ENCODE measurements at places on chromosomes 7 and 10.

- no peak for DNase-seq
Measured at GRCh38 chr7:116441534-116441933, 58.0 kb upstream of the CAV2 start.

DNA sequence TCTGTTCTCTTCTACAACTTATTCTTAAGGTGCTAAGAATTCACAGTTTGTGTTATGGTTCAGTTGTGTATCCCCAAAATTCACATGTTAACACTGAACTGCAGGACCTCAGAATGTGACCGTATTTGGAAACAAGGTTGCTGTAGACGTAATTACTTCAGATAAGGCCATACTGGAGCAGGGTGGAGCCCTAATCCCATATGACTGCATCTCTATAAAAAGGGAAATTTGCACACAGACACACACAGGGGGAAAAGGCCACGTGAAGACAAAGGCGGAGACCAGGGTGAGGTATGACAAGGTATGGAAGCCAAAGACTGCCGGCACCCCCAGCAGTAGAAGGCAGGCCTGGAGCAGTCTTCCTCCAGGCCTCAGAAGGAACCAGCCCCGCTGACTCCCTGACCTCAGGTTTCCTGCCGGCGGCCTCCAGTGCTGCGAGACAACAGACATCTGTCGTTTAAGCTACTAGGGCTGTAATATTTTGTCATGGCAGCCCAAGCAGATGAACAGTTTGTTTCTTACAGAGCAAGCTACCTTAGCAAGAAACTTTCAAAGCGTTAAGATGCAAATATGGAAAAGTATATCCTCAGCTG is 98.7 kb downstream of the PROSER2 start:
- DNase-seq: no peak

GRCh38 chr7:46568420-46569132 is 647.5 kb upstream of the IGFBP3 start:
- no peak for DNase-seq

DNA sequence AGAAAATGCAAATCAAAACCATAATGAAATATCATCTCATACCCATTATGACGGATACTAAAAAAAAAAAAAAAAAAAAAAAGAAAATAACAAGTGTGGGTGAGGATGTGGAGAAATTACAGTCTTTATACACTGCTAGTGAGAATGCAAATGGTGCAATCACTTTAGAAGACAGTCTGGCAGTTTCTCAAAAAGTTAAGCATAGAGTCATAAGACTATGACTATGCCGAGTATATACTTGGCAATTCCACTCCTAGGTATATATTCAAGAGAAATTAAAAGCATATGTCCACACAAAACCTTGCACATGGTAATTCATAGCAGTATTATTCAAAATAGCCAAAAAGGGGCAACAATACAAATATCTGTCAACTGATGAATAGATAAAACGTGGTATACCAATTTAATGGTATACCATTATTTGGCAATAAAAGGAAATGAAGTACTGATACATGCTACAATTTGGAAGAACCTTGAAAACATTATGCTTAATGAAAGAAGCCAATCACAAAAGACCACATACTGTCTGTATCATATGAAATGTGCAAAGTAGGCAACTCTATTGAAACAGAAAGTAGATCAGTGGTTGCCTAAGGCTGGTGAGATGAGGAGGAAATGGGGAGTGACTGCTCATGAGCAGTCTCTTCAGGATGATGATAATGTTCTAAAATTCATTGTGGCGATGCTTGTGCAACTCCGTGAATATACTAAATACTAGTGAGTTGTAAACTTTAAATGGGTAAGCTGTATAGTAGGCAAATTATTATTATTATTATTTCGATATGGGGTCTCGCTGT is 90.1 kb upstream of the NANOS1 start:
- DNase-seq: no peak

- no peak for DNase-seq
Measured at GRCh38 chr10:124646483-124647352, 97.5 kb downstream of the FAM53B start.

DNA sequence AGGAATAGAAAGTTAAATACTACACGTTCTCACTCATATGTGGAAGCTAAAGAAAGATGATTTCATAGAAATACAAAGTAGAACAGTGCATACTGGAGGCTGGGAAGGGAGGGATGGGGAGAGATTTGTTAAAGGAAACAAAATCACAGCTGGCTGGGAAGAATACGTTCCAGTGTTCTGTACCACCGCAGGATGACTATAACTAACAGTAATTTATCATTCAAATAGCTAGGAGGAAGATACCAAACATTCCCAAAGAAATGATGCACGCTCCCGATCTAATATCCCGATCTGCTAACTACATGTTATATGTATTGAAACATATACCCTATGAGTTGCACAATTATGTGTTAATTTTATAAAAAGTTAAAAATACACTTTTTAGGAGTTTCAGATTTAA is 162.3 kb downstream of the ZMYND11 start:
- DNase-seq: no peak

- no peak for DNase-seq
Measured at GRCh38 chr10:23037152-23037551, 58.2 kb upstream of the MSRB2 start.

GRCh38 chr7:21314954-21315353 is 112.9 kb upstream of the SP4 start:
- DNase-seq: no peak

DNA sequence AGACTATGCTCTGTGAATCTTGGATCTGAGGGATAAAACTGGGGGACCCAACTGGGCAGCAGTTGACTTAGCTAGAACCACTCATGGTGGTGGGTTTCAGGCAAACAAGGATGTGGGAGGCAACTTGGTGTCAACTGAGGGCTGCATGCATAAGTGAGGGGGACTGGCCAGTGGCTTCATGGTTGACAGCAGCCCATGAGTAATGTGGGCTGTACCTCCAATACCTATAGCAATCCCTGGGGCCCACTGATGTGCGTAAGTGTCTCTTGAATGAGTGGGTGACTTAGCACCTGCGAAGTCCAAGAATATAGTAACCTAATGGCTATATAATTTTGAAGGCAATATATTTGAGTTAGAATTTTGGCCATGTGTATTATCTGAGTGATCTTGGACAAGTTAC is 13.7 kb upstream of the MAP3K8 start:
- DNase-seq: no peak

DNA sequence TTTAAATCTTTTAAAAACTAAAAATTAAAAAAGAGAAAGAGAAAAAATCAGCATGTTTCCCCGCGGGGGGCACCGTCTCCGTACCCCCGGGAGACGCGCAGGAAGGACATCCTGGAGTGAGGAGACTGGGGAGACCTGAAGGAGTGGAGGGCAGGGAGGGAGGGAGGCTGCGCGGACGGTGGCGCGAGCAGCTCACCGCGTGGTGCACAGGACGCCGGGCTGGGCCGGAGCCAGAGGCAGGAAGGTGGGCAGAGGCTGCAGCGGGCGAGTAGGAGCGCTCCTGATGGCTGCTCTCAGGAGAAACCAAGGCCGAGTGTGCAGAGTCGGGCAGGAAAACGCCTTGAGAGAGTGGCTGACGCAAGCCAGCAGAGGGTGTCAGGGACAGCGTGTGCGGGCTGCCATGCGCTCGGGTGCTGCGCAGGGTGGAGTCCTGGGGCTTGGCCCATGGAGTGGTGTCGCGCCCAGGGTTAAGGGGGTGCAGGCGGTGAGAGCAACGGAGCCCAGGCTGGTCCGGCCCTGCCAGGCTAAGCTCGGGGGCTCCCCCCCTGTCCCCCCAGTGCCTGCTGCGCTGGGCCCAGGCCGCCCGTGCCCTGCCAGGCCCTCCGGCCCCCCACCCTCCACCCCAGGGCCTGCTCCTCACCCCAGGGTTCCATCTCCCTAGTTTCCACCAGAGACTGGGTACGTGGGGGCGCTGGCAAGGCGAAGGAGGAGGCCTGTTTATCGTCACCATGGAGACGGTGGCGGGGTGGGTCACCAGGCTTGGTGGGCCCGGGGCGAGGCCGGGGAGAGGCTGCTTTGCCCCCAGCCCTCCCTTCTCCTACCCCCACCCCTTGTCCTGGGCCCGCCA is 28.9 kb upstream of the FXYD4 start:
- no peak for DNase-seq

DNA sequence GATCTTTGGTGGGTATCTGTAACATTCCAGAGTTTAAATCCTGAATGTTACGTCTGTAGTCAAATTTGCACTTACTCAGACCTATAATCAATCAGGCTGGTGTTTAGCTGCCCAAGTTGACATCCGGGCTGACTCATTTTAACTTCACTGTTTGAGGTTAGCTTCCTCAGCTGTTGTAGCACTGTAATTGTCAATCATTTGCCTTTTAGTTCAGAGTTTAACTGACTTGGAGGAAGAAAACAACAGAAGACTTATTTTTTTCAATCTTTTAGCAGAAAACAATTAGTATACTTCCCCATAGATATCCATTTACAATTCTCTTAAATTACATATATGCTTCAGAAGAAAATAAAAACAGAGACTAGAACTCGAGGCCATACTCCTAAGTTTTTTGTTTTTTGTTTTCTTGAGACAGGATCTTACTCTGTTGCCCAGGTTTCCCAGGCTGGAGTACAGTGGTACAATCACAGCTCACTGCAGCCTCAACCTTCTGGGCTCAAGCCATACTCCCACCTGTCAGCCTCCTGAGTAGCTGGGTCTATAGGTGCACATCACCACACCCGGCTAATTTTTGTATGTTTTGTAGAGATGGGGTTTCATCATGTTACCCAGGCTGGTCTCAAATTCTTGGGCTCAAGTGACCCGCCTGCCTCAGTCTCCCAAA is 38.5 kb upstream of the LRRC17 start:
- DNase-seq: no peak

- DNase-seq: no peak
Measured at GRCh38 chr10:44939691-44940401, 19.8 kb upstream of the RASSF4 start.

- no peak for DNase-seq
Measured at GRCh38 chr7:138546829-138547228, 86.8 kb downstream of the TRIM24 start.

All from DND-41 (cell line).